Activated B cell treated with CpG ODN at 0.5 μM for 24 hours (primary cell): ENCODE measurements at places on chromosomes 2 and 18. TPM values are rescaled to one million over a fixed set of nuclear protein-coding genes. Genes with fewer than 3 reads are reported as not detected.

- H3K27me3 ChIP-seq, result peaks cover 8% of the 10 kb centered on the region
- no peak overlapping the region for H3K4me3 ChIP-seq
- H3K36me3 ChIP-seq, result no peaks in the 10 kb centered on the region
- H3K27ac ChIP-seq, result no peak overlapping the region
- peaks cover 12% of the 10 kb centered on the region for H3K4me1 ChIP-seq
Measured at GRCh38 chr2:43054367-43054766, 172.0 kb downstream of the ZFP36L2 start.

- H3K27me3 ChIP-seq, result no peaks in the 10 kb centered on the region
- H3K4me3 ChIP-seq, result no peak overlapping the region
Measured at GRCh38 chr2:240935103-240935876, 29.2 kb downstream of the CROCC2 start.

DNA sequence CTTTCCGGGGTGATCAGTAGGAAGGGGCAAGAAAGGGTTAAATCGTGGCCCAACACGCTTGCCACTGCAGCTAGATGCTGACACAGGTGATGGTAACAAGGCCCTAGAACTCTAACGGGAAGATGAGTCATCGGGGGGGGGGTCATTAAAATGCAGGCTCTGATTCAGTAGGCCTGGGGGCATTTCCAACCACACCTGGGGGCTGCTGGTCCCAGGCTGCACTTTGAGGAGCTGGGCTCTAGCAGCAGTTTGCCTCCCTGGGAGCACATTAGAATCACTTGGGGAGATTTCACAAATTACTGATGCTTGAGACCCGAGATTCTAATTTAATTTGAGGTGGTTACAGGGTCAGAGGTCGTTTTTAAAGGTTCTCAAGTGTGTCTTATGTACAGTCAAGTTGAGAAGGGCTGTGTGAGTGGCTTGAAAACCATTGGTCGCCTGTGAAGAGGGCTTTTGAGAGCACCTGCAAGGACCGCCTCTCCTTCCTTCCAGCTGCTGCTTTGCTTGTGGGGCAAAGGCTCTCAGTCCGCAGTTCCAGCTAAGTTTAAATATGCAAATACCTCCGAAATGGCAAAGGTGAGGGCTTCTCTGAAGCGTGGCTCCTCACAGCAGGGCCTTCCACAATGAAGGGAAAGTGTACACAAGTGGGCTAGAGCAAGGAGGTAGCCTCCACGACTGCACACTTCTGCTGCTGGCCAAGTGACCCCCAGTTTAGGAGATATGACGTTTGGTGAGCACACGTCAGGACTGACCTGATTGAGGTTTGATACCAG is 128.0 kb upstream of the MSH6 start:
- H3K4me1 ChIP-seq, result peaks cover 59% of the 10 kb centered on the region
- DNase-seq, result peak; percentile 27
- no peaks in the 10 kb centered on the region for H3K36me3 ChIP-seq
- peak overlapping the region; percentile 51 for H3K4me3 ChIP-seq
- no peaks in the 10 kb centered on the region for H3K27me3 ChIP-seq

TSPYL6 gene
- total RNA-seq, result not detected in 2 replicates

OR6B3 gene
- total RNA-seq, result not detected in 2 replicates
